T47D (cell line): ENCODE measurements at places on chromosomes 4 and X.

GRCh38 chr4:108651014-108651791 is 804 bp downstream of the OSTC start:
- no peak for DNase-seq

DNA sequence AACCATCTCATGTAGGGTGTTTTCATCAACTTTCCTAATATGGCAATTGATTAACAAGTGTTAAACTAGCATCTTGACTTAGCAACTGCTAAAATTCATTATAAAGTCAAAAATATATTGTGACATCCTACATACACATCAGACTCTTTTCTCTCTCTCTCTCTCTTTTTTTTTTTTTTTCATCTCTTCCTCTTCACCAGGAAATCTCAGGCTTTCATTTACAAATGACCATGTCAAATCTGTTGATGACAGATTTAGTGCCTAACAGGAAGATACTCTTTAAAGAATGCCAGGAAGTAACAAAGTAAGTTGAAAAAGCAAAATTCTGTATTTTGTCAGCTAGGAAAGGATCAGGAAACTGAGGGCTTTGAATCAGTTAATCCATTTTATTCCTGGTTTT is 365.5 kb downstream of the PCDH7 start:
- DNase-seq: no peak

GRCh38 chrX:3526071-3526470 is 179.6 kb upstream of the MXRA5 start:
- DNase-seq: no peak

DNA sequence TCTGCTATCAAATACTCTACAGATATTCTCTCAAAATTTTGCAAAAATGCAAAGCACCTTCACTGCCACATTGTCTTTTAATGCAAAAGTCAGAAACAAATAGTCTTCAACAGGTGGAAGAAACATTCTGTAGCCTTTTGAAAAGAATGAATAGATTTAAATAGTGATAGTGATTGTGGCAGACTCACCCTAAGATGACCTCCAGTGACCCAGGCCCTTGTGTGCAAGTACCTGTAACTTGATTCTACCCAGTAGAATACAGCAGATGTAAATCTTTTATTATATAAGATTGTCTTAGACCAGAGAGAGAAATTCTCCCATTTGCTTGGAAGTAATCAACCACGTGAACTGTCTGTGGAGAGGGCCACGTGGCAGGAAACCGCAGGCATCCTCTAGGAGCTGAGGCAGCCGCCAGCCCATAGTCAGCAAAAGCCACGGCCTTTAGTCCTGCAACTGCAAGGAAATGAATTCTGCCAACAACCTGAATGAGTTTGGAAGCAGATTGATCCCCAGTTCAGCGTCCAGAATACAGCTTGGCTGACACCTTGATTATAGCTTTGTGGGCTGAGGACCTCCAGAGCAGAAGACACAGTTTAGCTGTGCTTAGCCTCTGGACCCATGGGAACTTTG is 272.5 kb downstream of the ARHGAP10 start:
- DNase-seq: no peak

DNA sequence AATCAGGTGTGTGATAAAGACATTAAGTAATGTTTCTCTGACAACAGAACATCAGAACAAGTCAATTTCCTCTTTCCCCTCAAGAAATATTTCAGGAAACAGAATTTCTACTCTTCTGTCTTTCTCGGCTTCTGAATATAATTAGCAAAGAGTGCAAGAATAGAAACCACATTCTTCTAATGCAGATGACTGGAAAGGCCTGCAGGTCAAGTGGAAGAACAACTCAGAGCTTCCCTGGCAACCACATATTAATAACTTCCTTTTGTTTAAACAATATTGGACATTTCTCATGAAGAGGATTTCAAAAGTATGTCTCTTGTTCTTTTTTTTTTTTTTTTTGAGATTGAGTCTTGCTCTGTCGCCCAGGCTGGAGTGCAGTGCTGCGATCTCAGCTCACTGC is 225.5 kb downstream of the PARM1 start:
- no peak for DNase-seq

DNA sequence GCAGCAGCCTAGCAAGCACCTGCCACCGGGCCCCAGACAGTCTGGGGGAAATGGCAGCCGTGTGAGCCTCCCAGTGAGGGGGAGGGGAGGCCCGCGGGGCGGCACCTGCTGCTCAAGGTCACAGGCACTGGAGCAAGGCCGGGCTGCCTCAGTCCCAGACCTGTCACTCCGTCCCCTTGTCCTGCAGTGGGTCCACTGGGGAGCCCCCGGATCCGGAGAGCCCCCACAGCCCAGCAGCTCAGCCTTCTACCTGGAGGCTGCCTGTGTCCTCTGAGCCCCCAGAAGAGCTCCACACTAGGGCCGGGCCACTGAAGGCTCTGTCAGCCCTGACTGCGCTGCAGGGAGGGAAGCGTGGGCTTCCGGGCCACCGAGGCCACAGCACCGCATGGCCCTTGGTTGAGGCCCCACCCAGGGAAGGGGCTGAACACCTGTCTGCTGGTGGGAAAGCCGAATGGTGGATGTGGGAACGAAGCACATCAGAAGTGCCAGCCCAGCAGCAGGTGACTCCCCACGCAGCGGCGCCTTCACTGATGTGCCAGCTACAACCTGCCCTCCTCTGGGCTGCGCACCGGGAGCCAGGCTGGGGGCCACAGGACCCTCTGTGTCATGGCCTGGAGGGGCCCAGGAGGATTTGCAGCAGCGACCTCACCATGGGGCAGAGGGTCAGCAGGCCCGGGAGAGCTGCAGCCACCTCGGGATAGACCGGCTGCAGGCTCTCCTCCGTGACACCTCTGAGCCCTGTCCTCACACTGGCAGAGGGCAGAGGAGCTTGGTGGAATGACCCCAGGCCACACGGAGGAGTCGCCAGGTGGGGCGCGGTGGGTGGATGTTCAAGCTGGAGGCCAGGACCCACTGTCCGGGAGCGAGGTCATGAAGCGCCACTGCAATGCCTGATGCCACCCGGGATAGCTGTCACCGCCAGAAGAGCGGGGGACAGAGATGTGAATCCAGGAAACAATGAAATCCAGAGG is 35.0 kb upstream of the MXD4 start:
- DNase-seq: no peak

- DNase-seq: no peak
These were observed 24.7 kb downstream of the OFD1 start for GRCh38 chrX:13759152-13759718.

DNA sequence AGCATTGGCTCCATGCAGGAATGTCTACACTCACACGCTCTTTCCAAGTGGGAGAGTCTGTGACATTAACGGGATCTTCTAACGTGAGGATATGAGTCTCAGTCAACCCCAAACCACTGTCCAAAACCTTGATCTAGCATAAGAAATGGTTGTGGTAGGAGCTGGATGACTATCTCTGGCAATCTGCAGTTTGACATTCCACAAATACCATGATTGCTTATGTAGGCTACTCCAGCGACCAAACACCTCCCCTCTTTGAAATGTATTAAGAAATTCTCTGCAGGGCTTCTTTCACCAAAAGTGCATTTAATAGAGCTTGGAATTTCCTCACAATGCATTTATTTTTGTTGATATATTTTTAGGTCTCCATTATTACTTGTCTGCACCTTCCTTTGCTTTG is 14.1 kb upstream of the STX18 start:
- DNase-seq: peak; percentile 68

- no peak for DNase-seq
These were observed 139.8 kb downstream of the BCOR start for GRCh38 chrX:39957816-39958566.

- DNase-seq: no peak
These were observed 1754.3 kb upstream of the AGA start for GRCh38 chr4:179196511-179196910.

GRCh38 chr4:84894621-84895020 is 71.9 kb downstream of the WDFY3 start:
- no peak for DNase-seq

GRCh38 chr4:3473996-3474765 is 11.1 kb downstream of the DOK7 start:
- DNase-seq: no peak

DNA sequence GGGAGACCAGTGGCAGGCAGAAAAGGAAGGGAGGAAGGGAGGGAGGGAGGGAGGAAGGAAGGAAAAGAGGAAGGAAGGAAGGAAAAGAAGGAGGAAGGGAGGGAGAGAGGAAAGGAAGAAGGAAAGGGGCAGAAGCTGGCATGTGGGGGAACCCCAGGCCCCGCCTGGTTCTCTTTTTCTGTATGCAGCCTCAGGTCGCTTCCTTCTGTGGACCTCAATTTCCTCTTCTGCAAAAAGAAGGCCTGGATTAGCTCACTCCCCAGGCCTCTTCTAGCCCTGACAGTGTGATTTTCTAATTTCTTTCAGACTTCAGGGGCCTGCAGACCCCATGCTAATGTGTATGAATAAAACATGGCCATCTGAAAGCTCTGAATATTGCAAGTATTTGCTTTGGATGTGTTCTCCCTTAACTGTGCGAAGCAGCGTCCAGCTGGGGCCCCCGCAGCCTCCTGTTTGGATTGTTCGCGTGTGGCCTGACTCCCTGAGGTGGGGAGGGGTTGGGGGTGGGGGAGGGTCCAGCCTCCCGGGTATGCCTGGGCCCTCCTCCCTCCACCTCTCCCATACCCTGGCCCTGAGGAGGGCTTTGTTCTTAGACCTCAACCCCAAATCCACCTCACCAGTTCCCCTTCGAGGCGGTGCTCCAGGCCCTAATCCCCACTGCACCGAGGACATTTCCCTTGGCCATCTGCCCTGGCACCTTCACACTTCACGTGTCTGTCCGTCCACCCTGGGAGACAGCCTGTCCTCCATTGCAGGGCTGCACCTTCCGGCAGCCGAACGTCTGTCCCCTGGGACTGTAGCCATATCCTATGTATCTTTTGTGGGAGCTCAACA is 199.9 kb upstream of the ATP6AP2 start:
- no peak for DNase-seq

DNA sequence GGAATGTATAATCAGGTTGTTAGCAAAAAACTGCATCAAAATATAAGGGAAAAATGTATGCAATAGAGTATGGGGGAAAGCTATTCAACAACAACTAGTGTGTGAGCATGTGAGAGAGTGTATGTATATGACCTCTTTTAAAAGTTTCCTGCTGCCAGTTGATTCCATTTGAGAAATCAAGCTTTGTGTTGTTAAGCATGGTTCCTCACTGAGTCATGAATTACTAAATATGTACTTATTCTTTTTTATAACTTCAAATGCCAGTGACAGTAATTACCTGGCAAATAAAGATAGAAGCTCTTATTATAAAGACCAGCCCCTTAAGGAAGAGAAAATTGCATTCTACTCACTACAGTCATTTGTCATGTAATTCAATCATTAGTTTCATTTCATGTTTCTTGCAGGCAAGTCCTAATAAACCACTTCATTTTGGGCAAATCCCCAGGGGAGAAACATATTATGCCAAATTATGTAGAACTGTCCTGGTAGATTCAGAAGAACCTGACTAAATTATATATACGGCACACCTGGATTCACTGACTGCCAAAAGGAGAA is 19.2 kb downstream of the RASGEF1B start:
- no peak for DNase-seq

DNA sequence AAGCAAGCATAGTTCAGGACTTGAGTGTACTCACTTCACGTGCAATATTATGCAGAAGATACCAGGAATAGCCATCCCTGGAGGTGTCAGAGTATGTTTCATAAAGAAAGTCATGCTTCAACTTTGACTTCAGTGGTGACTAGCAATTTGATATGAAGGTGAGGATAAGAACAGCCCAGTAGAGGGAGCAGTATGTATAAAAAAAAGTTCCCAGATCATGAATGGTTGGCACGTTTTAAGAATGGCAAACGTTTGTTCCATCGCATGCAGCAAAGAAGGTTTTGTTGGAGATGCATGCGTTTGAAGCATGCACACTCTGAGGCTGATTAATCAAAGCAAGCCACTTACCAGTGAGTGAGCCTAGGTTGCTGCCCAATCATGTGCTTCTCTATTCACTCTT is 33.5 kb upstream of the SLITRK4 start:
- no peak for DNase-seq

DNA sequence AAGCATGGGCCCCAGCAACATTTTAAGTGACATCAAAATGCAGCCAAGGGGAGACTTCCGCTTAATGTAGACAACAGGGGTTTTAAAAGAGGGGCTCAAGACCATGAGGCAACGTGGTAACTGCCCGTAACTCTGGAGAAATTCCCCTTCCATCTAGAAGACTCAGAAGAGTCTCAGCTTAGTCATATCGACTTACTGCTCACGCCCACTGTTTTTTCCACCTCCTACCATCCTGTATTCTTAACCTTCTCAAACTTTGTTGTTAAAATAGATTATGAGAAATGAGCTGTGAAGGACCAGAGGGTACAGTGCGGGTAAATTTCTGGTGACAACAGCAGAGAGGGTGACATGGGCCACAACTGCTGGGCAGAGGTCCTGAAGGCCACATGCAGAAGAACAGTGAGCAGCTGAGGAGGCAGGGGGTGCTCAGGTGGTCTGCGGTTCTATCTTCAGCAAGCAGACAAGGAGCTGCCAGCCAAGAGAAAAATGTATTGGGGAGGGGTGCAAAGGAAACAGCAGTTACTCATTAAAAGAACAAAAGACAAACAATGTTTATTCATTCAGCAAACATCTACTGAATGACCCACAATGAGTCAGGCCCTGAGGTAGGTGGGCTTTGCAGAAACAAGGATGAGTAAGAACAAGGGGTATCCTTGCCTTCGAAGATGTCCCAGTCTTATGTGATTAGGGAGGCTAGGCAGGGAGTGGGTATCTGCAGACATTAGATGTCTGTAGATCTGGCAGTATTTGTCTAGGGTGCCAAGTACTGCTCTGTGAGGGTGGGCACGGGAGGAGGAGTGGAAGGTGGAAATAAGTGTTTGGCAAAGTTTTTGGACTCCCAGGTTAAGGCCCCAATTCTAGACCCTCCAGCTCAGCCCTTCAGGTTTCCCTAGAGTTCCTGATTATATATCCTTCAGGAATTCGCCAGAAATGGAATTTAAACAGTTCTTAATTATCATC is 175.3 kb downstream of the TSPAN5 start:
- DNase-seq: no peak

GRCh38 chr4:173930329-173930967 is 353.0 kb downstream of the FBXO8 start:
- DNase-seq: no peak

DNA sequence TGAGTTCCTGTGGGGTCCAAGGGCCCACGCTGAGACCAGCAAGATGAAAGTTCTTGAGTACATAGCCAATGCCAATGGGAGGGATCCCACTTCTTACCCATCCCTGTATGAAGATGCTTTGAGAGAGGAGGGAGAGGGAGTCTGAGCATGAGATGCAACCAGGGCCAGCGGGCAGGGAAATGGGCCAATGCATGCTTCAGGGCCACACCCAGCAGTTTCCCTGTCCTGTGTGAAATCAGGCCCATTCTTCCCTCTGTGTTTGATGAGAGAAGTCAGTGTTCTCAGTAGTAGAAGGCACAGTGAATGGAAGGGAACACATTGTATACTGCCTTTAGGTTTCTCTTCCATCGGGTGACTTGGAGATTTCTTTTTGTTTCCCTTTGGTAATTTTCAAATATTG is 4.8 kb downstream of the MAGEA11 start:
- DNase-seq: no peak

DNA sequence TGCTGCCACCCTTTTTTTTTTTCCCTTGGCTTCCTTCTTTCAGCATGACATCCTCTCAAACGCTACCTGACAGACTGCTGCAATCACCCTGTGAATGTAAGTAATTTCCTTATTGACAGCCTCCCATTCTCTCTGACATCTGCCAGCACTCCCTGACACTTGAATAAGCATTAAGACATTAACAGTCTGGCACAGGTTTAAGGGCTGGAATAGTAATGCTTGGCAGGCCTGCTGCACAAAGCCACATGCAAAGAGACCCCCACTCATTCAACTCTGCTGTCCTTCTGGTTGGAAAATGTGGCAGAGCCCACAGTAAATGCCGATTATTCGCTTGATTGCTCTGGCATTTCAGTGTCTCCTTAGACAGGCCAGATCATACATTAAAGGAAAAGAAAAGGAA is 28.1 kb upstream of the RASGEF1B start:
- no peak for DNase-seq
